ENCODE measurements at places on chromosomes 1 and 21.
A peak's percentile ranks its signal among the peaks of the same experiment; 100 is the strongest.

GRCh38 chr1:229132106-229132443 is 138.8 kb upstream of the RAB4A start:
- no peak for DNase-seq

GRCh38 chr1:17005365-17005740 is 6.4 kb downstream of the ATP13A2 start:
- DNase-seq = no peak

GRCh38 chr1:4573526-4573925 is 80.9 kb upstream of the AJAP1 start:
- DNase-seq = no peak

- no peak for DNase-seq
These were observed 1.7 kb downstream of the FOXO6 start for GRCh38 chr1:41362749-41363590.

DNA sequence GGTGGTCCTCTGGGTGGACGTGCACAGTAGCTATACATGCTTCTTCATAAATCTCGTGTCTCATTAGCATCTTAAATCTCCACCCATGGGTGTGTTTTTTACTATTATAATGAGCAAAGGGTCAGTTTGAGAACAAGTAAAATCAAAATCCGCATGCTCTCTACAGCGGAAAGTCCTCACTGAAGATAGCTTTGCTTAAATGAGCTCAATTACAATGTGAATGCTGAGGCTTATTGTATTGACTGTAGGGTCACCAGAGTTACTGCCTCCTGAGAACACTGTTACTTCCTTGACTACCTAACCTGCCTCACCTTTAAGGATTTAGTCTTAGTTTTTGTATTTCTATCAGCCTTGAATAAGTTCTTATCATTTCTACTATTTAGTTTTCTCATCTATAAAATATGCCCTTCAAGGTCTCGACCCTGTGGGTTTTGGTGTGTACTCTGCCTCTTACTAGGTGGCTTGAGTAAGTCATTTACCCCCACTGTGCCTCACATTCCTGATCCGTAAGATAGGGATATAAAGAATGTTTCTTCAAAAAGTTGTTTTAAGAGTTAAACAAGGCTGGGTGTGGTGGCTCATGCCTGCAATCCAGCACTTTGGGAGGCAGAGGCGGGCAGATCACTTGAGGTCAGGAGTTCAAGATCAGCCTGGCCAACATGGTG is 7.9 kb downstream of the SLAMF7 start:
- DNase-seq = no peak

DNA sequence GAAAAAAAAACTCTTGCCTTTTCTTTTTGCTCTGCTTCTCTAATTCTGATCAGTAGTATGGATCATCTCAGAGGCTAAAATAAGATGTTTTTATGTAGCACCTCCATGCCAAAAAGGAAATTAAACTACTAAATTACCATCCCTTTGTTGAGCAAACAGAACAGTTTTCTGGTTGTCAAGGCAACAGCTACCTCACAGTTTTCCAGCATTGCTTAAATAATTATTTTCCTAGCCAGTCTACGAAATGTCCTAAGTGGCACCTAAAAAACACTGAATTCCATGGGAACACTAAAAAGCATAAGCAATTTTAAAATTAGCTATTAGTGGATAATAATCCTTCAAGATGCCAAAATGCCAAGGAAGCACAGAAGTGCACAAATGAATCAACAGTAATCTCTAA is 61.7 kb downstream of the ARID4B start:
- DNase-seq = no peak

- DNase-seq = no peak
These were observed at the start of gene PRKCZ for GRCh38 chr1:2049718-2050431. Gene PRKCZ (plus strand): TSS chr1:2050411. CDS start chr1:2050631, 220 bp downstream.

DNA sequence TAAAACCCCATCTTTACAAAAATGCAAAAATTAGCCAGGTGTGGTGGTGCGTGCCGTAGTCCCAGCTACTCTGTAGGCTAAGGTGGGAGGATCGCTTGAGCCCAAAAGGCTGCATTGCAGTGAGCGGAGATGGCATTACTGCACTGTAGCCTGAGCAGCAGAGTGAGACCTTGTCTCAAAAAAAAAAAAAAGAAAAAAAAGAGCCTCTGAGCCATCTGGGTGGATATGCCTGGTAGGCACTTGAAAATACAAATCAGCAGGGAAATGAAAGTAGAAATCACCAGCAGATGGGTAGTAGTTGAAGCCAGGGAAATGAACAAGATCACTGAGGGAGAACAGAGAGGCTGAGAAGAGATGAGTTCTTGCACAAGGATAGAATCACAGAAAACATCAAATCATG is 131.0 kb upstream of the HMCN1 start:
- DNase-seq = peak; percentile 12

DNA sequence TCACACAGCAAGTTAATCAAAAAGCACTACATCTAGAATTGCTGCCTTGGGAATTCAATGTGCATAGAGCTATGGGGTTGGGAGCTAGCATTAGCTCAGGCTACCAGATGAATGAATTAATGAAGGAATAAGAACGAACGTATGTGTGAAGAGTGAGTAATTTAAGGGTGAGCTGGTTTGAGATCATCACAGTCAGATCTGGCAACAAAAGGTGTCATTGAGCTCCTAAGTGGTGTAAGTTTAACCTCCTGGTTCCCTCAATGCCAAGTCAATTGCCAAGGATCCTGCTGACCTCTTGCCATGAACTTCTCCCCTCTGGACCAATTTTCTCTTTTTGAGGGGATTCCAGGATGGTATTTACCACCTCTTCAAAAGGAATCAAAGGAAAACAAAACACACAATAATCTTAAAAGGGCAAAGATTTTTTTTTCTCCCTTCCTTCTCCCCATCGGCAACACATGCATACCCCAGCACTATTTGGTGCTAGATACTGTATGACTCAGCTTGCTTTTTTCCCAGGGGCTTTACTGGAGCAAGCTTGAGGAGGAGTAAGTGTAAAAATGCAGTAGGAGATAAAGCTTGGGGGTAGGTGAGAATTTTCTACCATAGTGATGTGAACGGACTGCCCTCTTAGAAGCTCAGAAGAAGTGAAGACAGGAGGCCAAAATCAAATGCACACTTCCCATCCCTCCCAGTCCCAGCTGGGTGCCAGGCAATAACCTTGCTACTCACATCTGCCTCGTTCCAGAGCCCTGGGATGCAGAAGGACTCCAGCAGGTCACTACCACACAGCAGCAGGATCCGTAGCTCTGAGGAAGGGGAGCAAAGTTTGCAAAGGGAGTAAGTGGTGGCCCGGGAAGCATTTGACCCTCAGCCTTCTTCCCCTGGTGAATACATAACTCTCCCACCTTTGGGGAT is 92.0 kb downstream of the LAMC2 start:
- no peak for DNase-seq

GRCh38 chr1:2556678-2557481 is 709 bp downstream of the TNFRSF14 start:
- DNase-seq = no peak

DNA sequence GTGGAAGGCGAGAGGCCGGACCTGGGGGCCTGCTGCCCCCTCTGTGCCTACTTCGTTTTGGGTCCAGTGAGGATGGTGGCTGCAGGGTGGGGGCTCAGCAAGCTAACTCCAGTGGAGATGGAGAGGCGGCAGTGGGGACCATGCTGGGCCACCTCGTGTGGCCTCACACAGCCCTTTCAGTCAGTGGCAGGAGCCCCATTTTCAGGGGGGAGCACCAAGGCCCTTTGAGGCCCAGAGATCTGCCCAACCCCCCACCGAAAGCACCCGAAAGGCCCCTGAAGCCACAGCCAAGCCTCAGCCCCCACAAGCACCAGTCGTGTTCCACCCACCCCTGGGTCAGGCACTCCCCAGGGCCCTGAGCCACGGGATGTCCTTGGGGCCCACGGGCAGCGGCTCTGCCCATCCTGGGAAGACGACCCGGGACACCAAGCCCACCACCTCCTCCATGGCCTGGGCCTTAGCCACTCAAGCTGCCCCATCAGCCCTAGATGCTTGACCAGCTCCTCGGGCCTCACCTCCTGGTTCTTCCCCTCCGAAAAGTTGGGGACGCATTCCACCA is 345 bp downstream of the FTCD start:
- DNase-seq = no peak

DNA sequence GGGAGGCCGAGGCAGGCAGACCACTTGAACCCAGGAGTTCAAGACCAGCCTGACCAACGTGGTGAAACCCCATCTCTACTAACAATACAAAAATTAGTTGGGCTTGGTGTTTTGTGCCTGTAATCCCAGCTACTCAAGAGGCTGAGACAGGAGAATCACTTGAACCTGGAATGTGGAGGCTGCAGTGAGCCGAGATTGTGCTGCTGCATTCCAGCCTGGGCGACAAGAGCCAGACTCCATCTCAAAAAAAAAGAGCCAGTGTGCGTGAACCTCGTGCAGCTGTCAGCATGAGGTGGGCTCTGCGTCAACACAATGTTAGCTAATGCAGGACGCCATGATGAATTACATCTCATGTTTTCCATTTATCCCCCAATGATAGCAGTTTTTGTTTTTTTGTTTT is 110.7 kb upstream of the SLC45A1 start:
- DNase-seq = no peak

DNA sequence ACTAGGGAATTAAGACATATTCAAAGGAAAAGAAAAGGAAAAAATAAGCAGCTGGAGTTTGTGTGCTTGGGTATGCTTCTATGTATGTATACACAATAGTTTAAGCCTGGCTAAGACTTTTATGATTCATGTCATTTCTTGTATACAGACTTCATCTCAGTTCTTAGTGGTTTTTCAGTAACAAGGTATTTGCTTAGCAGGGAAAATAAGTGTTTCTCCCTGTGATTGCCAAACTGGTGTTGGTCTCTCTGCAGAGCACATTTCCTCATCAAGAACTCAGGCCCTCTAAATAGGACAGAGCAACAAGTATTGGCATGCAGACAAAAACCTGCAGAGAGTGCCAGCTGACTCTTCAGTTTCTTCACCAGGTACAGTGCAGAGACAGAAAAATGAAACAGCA is 484.4 kb upstream of the ZRANB2 start:
- DNase-seq = no peak

DNA sequence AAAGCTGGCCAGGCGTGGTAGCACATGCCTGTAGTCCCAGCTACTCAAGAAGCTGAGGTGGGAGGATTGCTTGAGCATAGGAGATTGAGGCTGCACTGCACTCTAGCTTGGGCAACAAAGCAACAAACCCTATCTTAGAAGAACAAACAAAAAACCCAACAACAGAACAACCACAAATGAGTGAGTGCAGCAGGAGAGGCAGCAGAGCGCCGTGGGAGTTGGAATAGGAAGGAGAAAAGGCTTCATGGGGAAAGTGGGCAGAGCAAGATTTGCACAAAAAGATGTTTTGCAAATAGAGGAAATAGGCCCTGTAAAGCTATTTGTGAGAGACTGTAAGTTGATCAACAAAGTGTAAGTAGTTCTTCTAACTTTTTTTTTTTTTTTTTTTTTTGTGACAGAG is 19.6 kb downstream of the SMAP2 start:
- DNase-seq = no peak

DNA sequence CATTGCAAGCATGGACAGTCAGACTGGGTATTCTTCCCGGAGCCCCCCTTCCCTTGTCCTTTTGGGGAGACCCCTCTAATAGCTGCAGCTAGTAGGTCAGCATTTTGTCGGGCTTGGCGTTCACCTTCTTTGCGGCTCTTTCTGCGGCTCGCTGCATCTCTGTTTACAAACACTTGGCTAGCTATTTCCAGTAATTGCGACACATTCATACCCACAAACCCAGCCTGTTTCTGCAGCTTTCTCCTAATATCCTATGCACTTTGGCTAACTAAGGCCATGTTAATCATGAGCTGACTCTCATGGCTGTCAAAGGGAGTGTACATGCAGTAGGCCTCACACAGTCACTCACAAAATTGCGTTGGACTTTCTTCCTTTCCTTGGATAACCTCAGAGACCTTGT is 716.4 kb downstream of the AMY1C start:
- no peak for DNase-seq

- DNase-seq = no peak
These were observed 660 bp upstream of the PDE4B start for GRCh38 chr1:65791801-65792668.

GRCh38 chr1:99969260-99969728 is 502 bp upstream of the SLC35A3 start:
- DNase-seq = no peak

GRCh38 chr21:35768187-35768586 is 292.1 kb downstream of the SETD4 start:
- no peak for DNase-seq

DNA sequence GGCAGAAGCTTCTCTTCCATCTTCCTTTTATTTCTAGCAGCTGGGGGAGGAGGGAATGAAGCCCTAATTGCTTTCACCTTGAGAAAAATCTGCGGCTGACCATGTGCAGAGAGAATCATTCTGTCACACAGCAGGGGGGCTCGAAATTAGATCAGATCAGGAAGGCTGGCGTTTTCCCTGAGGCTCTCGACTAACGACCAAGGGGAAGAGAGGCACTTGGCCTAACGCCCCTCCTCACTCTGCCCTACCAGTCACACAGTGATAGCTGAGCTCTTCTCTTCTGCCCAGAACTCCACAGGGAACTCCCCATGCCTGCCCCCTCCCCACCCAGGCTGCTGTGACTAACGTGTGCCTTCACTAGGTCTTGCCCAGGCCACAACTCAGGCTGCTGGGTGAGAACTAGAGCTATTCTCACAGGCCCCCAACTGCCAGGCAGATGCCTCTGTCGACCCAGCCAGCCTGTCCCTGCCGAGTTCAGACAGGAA is 26.5 kb upstream of the KHDRBS1 start:
- no peak for DNase-seq

- no peak for DNase-seq
These were observed 13.3 kb downstream of the FBXO42 start for GRCh38 chr1:16338961-16339360.

DNA sequence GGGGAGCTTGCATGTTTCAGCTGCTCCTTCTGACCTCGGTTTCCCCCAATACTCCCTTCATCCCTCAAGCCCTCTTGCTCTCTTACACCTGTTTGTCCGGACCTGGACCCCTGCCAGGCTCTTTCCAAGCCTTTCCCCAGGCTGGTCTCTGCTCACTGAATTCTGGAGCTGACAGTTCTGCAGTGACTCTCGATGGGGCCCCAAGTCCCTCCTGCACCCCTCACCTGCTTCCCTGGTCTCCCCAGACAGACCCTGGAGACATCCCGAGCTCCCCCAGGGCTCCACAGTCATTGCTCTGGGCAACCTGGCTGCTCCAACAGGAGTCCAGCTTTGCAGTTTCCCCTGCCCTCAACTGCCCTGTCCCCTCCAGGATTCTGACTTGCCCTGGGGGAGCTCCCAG is 198.6 kb downstream of the GRIK3 start:
- no peak for DNase-seq

DNA sequence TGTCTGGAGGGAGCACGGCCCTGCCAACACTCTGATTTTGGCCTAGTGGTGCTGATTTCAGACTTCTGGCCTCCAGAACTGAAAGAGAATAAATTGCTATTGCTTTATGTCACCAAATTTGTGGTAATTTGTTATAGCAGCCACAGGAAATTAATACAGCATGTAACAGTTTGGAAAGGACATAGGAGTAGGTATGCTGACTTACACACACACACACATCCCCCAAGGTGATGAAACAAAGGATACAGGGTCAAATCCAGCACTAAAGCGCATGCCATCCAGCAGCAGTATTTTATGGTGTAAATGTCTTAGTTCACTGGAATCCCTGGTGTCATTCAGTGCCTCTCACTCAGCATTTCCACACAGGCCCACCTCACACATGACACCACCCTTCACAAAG is 72.2 kb upstream of the MAN1A2 start:
- no peak for DNase-seq

- DNase-seq = no peak
These were observed 204.2 kb downstream of the PTGER3 start for GRCh38 chr1:70843452-70843851.

GRCh38 chr21:42569732-42570301 is 56.2 kb downstream of the SLC37A1 start:
- no peak for DNase-seq
